A375 (cell line): ENCODE measurements at places on chromosomes 1 and 21. TPM values are rescaled to one million over a fixed set of nuclear protein-coding genes. Genes with fewer than 3 reads are reported as not detected.

Gene LCE3E
- not detected in 2 replicates for total RNA-seq

Gene CSF1
- total RNA-seq = 6.9 and 8.3 TPM in 2 replicates

Gene GNL2
- 158 and 171 TPM in 2 replicates for total RNA-seq

Gene C1orf226
- 5.3 and 5.6 TPM in 2 replicates for total RNA-seq

Gene RGS18
- total RNA-seq = not detected in 2 replicates

Gene GUCA2A
- not detected in 2 replicates for total RNA-seq

Gene OPRD1
- 6.7 and 6.9 TPM in 2 replicates for total RNA-seq

Gene ASCL5
- not detected in 2 replicates for total RNA-seq

Gene OR14A2
- total RNA-seq = not detected in 2 replicates
